ENCODE measurements at places on chromosomes 6 and 20.

DNA sequence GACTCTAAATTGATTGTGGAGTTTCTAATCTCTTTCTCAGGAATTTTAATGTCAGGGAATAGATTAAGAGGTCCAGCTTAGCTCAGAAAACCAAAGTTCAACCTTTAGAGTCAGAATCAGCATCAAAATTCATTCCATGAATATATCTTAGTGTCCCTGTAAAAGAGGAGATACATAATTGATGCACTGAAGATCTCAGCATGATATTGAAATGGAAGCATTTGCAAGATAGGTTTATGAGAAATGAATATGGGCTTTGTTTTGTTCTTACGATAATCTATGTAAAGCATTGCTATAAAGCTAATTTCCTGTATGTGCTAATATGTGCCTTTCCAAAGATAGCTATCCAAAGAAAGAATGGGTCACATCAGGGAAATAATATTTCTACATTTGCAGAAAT is 404.5 kb upstream of the HSF2 start:
- DNase-seq: no peak

- DNase-seq: no peak
Measured at GRCh38 chr6:10643201-10643651, 51.2 kb downstream of the C6orf52 start.

GRCh38 chr6:67331304-67331703 is 1303.8 kb upstream of the ADGRB3 start:
- DNase-seq: no peak

DNA sequence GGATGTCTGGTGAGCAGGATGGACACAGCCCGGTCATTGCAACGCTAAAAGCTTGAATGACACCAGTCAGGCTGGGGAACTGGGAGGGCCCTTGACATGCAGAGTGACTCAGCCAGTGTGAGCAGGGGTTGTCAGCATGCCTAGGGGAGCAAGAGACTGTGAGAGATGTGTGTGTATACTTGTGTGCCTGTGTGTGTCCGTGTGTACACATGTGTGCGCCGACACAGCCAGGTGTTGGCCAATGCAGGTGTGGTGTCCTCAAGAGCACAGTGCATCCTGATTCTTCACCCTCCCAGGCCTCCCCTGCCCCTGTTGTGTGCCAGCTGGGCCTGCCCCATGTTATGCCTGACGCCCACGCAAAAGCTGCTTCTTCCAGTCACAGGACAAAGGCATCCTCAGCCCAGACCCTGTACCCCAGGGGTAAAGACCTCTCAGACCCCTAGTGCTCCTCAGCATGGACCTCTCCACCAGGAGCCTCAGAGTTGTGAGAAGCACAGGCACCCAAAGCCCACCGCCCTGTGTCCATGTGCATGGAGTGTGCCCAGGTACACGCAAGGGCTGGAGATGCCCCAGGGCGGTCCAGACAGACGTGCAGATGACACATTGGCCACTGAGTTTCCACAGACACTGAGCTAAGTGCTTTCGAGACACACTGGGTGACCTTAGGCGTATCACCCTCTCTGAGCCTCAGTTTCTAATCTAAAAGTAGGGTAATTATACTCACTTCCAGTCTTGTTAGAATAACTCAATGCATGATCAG is 16.6 kb downstream of the NRSN2 start:
- no peak for DNase-seq

GRCh38 chr20:38917657-38918056 is 8.6 kb upstream of the FAM83D start:
- DNase-seq: no peak

DNA sequence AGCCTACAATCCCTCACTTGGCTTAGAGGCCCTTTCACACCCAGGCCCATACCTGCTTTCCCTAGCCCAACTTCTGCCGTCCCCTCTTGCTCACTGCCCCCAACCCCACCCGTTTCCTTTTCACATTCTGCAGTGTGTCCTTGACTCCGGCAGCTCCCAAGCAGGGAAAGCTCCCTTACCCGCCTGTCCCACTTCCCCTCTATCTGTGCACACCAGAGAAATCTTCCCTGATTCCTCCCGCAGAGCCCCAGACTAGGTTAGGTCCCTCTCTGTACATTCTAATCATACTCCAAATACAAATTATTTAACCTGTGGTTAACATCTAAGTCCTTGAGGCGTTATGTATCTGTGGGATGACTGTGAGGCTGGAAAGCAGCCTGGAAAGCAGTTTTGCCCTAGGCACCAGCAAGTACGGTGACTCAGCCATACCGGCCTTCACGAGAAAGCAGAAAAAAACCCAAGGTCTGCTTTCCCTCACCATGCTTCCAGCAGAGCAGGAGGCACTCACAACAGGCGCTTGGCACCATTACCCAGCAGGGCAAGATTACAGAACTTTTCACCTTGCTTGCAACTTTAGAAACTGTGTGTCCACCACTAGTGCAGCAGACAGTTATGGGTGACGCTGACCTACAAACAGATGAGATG is 22.3 kb downstream of the ELOVL5 start:
- no peak for DNase-seq

GRCh38 chr20:62736407-62737071 is 27.9 kb downstream of the NTSR1 start:
- no peak for DNase-seq

DNA sequence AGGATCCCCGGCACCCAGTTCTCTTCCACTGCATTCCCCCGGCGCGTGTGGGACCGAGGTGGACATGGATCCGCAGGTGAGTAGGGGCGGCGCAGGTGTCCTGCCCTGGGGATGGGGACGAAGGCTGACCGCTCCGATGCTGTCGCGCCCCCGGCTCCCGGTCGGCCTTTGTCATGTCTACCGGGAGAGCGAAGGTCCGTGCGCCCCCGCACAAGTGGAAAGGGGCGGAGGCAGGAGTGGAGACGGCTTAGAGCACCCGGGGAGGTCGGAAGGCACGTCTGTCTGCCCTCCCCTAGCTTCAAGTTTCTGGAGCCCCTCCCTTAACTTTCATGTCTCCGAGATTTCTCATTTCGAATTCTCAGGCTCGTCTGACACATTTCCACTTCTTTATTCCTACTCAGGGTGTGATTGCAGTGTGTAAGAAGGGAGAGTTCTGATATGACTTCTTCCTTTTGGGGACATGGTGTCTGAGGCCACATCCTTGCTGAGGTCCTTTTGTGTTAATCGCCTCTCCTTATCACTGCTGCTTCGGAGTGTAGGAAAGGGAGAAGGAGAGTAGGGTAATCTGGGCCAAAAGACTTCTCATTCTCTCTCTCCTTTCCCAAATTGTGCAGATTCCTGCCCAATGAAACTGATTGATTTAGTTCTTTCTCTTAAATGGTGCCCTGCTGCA is 435 bp downstream of the KIFC1 start:
- no peak for DNase-seq

- DNase-seq: no peak
Measured at GRCh38 chr6:30340589-30341054, 4.3 kb upstream of the RPP21 start.

GRCh38 chr6:137775720-137776119 is 91.3 kb upstream of the TNFAIP3 start:
- no peak for DNase-seq

DNA sequence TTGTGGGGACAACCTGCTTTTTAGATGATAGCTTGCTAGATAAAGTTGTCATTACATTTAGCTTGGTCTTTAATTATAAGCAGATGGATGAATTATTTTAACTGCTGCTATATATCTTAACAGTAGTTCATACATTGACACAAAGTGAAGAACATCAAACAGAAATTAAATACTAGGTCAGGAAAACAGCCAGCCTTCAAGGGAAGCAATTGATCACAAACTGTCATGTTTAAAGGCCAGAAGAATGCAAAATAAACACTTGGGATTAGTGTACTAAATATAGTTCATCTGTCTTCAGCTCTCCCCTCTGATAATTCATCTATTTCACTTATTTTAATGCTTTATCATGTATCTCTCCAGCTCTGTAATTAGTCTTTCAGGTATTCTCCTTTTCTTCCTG is 225.1 kb upstream of the FERMT1 start:
- no peak for DNase-seq

DNA sequence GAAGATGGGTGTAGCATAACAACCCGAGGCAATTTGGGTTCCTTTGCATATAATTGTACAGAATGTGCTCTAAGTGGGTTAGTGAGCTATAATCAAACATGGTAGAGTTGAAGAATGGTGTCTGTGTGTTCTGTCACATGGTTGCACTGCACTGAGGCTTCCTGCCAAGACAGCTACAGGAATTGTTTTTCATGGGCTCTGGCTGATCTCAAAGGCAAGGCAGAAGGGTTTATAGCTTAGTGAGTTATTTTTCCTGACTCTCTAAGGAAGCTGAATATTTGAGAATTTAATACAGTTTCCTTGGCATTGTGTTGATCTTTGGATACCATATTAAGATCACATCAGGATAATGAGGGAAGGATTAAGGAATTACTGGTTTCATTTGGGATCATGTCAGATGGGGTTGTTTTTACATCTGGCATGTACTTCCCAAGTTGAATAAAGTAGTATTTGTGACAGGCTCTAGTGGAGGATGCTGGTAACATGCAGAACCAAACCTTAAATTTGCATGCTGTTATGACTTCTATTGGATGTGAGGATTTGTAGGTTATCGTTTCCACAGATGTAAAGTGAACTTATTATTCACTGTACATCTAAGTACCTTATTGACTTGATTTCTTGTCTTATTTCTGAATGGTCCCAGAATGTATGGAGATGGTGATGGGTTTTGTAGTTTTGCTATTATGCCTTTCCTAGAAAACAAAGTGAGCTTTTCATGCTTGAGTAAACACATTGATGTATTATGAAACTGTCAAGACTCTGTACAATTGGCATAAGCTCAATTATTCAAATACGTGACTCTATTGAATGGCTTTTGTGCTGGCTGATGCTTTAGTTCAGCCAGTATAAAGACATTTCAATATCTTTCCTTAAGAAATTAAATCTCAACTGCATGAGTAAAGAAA is 43.3 kb downstream of the LRRC1 start:
- DNase-seq: no peak

DNA sequence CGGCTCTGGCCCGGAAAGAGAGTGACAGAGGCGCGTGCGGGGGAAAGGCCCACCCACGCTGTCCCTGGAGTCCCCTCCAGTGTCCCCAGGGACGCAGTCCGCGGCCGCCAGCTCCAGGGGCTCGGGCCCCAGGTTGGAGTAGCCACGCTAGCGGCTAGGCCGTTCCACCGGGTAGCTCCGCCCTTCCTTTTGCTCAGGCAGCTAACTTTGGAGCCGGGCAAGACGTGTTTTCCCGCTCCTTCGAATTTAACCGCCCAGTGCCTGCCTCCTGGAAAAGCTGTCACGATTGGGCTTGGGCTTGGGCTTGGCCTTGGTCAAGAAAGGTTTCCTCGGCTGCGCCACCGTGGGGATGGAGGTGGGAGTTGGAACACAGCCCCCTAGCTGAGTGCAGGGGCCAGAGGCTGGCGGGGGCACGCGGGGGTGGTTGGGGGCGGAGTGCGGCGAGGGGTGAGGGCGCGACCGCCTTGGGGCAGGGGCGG is 4.7 kb downstream of the LINC00237 start:
- DNase-seq: no peak

GRCh38 chr6:104349191-104349590 is 510.5 kb downstream of the HACE1 start:
- DNase-seq: no peak

DNA sequence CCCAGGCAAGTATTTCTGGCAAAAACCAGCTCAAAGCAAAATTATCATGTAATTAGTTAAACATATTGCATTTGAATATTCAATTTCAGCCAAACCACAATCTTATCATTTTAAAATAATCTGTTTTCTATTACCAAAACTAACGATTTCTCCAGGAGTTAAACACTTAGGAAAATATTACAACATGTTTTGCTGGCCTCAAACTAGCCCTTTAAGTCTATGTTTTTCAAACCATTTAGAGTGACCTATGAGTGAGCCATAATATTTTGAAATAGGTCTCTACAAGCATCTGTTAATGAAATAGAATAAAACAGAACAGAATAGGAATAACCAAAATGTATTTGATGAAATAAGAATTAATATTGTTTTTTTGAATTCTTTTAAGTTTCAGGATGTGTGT is 370.9 kb downstream of the COL12A1 start:
- no peak for DNase-seq

GRCh38 chr6:34273242-34273805 is 24.5 kb upstream of the SMIM29 start:
- no peak for DNase-seq

- no peak for DNase-seq
Measured at GRCh38 chr6:55397986-55398385, 70.7 kb downstream of the GFRAL start.

DNA sequence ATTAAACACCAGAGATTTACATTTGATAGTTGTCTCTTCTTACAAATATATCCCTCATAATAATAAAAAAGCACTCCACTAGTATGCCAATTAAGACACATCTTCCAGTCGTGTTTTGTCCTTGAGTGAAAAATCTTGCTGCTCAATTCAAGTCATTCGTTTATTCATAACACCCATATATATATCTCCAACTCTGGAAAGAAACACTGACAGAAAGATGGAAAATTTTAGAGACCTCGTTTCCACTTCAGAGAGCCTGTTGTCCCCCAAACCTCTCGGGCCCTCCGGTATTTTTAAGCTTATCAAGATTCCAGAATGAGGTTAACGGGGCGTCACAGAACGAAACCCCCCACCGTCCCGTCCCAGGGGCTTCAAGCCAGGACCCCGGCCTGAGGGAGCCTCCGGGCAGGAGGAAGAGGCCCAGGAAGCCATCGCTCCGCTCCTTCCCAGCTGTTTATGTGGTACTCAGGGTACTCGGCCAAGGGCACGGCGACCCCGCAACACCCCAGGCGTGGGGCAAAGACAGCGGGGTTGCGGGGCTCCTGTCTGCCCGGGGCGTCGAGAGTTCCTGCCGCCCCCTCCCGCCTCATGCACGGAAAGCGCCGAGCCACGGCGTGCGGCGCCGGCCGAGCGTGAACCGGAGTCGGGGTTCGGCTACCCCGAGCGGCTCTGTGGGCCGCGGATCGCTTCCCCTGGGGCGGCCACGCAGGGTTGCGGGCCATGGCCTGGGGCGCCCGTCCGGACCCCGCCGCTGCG is 623 bp upstream of the SNX9 start:
- no peak for DNase-seq

DNA sequence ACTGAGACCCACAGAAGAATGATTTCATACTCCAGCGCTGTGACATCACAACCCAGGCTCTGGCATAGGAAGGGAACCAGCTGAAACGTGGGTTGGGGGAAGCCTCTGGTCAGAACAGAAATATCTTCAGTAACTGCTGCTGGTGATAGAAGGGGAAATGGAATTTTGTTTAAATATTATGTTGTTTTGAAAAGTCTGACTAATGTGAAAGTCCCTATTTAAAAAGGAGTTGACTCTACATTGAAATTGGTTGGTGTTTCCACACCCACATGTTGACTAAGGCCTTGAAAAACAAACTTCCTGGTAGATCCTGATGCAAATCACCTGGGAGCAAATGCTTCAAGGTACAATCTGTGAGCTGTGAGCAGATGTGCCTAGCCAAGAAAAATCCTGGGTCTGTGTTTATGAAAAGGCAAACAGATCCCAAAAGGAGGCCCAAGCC is 24.5 kb upstream of the TCP11 start:
- no peak for DNase-seq

GRCh38 chr6:21987501-21987957 is 309.3 kb downstream of the PRL start:
- DNase-seq: no peak
